Left renal pelvis (tissue), 4 donors: ENCODE measurements at places on chromosomes 3 and 15.

DNA sequence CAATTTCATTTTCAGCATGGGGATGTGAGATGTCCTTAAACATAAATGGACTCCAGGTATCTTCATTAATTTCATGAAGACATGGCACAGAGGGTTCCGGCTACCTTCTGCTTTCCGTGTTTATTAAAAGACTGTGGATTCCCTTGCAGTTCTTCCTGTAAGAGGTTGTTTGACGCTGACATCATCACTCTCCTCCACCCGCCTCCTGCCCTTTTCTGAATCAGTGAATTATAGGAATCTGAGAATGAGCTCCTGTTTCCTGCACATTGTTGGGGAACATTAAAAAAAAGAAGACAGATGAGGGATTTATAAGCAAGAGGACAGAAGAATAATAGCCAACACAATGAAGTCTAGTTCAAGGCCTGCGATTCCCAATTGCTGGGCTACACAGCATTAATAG lies 191.3 kb downstream of the LPP start:
- DNase-seq, result no peak

DNA sequence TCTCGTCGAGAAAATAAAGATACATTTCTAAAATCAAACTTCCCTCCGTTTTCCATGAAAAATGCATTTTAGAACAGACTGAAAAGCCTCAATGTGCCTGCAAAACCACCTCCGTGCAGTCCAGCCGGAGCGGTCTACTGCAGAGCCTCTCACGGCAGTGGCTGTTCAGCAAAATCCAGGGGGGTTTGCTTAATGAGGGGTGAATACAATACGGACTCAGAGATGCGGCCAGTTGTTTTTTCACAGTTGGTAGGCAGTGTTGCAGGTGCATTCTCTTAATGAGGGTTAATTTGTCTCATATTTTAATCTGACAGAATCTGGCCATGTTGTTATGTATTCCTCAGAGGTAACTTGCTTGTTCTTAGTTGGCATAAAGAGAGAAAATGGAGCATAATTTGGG lies 223.0 kb downstream of the EBLN2 start:
- no peak for DNase-seq

DNA sequence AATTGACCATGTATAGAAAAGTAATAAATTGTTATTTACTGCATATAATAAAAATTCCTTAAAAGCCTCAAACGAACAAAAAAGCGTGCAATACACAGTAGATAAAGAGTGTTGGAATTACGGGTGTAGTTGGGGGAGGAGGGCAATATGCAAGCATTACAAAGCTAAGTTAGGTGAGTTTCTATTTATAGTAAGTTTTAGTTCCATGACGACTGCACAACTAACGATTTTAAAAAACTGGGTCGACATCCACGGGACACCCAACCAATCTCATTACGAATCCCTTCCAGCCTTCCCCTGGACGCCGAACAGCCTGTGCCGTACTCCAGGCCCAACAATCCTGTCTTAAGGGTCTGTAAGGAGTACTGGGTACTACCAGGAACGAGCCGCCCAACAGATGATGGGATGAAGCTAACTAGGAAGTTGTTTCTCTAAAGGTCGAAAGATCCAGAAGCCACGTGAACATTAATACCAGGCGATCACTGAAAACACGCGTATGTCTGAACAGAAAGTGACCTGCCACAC lies 677 bp downstream of the POLQ start:
- no peak for DNase-seq

GRCh38 chr3:43090238-43090637 lies 15.6 kb downstream of the POMGNT2 start:
- DNase-seq, result no peak
